Activated CD8-positive, alpha-beta T cell treated with anti-CD3 and anti-CD28 coated beads for 36 hours (primary cell): ENCODE measurements at places on chromosomes 16 and 17. TPM values are rescaled to one million over a fixed set of nuclear protein-coding genes. Genes with fewer than 3 reads are reported as not detected.

TXNDC17 gene
- total RNA-seq = 100.0 TPM

MEOX1 gene
- total RNA-seq = 0.47 TPM

MRPL38 gene
- 117 TPM for total RNA-seq

ARHGDIG gene
- total RNA-seq = not detected

ZNF750 gene
- not detected for total RNA-seq

TAT gene
- not detected for total RNA-seq

GNG13 gene
- total RNA-seq = not detected

SLC9A5 gene
- total RNA-seq = 7.7 TPM

TMEM235 gene
- total RNA-seq = not detected

KRTAP3-2 gene
- total RNA-seq = not detected

NACA2 gene
- total RNA-seq = not detected

TXNDC11 gene
- total RNA-seq = 24.4 TPM
